ENCODE measurements at places on chromosomes 2 and 18.

DNA sequence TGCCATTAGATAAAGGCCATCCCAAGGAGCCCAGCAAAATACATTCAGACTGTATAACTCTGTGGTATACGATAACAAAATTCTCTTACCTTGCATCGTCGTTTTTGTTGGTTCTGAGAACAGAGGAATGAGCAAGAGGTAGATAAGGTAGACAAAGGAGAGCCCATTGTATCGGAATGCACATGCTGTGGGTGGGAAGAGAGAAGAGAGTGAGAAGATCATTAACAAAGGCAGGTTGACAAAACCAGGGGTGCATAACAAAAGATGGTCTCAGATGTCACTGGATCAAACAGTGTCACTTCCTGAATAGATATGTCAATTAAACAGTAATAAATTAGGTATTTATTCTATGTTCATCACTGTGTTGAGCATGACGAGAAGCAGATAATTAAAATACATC, 83.3 kb downstream of the PIEZO2 start:
- H3K4me1 ChIP-seq = no peaks in the 10 kb centered on the region
- H3K36me3 ChIP-seq = no peaks in the 10 kb centered on the region
- H3K4me3 ChIP-seq = no peak overlapping the region
- no peaks in the 10 kb centered on the region for H3K27me3 ChIP-seq

- no peaks in the 10 kb centered on the region for H3K36me3 ChIP-seq
- DNase-seq = no peak
- H3K4me1 ChIP-seq = no peaks in the 10 kb centered on the region
- no peak overlapping the region for H3K27ac ChIP-seq
Measured at GRCh38 chr2:78549766-78550165, 475.7 kb upstream of the REG3G start.

GRCh38 chr18:67514901-67515540, 1.5 kb downstream of the DSEL start:
- H3K4me1 ChIP-seq = peaks cover 8% of the 10 kb centered on the region
- H3K4me3 ChIP-seq = peak overlapping the region; percentile 77
- no peaks in the 10 kb centered on the region for H3K27me3 ChIP-seq
- DNase-seq = no peak
- H3K27ac ChIP-seq = no peak overlapping the region

- no peak for DNase-seq
- peaks cover 20% of the 10 kb centered on the region for H3K4me1 ChIP-seq
- H3K36me3 ChIP-seq = no peaks in the 10 kb centered on the region
- no peak overlapping the region for H3K27ac ChIP-seq
Measured at GRCh38 chr2:16012626-16013358, 72.4 kb downstream of the MYCN start.

DNA sequence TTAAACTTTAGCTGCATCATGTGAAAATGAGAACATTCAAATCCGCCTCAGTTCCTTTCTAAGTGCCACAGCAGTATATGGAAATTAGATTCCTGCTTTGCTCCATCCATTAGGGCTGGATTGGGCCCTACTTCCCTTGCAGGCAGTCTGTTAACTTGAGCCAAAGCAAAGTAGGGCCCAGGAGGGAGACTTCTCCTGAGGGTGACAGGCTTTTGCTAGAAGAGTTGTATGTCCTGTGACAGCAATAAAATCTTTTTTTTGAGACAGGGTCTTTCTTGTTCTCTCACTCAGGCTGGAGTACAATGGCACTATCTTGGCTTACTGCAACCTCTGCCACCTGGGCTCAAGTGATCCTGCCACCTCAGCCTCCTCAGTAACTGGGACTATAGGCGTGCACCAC, 28.1 kb downstream of the VIL1 start:
- no peak overlapping the region for H3K4me3 ChIP-seq
- no peak overlapping the region for H3K27ac ChIP-seq
- peaks cover 55% of the 10 kb centered on the region for H3K36me3 ChIP-seq

- no peaks in the 10 kb centered on the region for H3K36me3 ChIP-seq
- no peak for DNase-seq
- H3K27me3 ChIP-seq = no peaks in the 10 kb centered on the region
Measured at GRCh38 chr18:11860594-11861450, 9.6 kb downstream of the CHMP1B start.

DNA sequence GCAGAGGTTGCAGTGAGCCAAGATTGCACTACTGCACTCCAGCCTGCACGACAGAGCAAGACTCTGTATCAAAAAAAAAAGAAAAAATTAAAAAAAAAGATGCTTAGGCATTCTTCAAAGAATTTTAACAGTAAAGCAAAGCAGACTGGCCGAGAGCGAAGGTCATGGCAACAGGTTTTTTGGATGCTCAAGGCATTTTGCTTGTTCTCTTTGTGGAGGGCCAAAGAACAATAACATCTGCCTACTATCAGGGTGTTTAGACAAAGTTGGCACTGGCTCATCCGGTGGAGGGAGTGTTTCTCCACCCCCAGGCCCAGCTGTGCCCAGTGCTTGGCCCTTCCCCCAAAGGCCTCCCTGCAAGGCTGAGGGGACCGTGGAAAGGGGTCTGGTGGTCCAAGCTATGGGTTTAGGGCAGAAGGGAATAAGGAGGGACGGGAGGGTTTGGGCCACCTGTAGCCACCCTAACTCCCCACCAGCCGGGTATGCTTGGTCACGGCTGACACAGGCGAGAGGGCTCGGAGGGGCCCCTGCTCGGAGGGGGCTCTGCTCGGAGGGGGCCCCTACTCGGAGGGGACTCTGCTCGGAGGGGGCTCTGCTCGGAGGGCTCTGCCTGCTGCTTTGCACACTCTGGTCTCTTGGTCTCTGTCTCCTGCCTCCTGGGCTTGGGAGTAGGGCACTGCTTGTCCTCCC, 26.7 kb upstream of the ALLC start:
- H3K27me3 ChIP-seq = no peaks in the 10 kb centered on the region
- H3K27ac ChIP-seq = no peak overlapping the region
- no peaks in the 10 kb centered on the region for H3K36me3 ChIP-seq
- H3K4me1 ChIP-seq = peaks cover 7% of the 10 kb centered on the region
- no peak overlapping the region for H3K4me3 ChIP-seq

- no peak overlapping the region for H3K27ac ChIP-seq
- no peak for DNase-seq
- H3K27me3 ChIP-seq = no peaks in the 10 kb centered on the region
- no peaks in the 10 kb centered on the region for H3K36me3 ChIP-seq
- H3K4me3 ChIP-seq = no peak overlapping the region
- peaks cover 3% of the 10 kb centered on the region for H3K4me1 ChIP-seq
Measured at GRCh38 chr18:76978616-76979015, 154.0 kb downstream of the MBP start.

- no peaks in the 10 kb centered on the region for H3K27me3 ChIP-seq
- no peak overlapping the region for H3K4me3 ChIP-seq
Measured at GRCh38 chr18:80232030-80232429, 15.3 kb downstream of the PARD6G start.

DNA sequence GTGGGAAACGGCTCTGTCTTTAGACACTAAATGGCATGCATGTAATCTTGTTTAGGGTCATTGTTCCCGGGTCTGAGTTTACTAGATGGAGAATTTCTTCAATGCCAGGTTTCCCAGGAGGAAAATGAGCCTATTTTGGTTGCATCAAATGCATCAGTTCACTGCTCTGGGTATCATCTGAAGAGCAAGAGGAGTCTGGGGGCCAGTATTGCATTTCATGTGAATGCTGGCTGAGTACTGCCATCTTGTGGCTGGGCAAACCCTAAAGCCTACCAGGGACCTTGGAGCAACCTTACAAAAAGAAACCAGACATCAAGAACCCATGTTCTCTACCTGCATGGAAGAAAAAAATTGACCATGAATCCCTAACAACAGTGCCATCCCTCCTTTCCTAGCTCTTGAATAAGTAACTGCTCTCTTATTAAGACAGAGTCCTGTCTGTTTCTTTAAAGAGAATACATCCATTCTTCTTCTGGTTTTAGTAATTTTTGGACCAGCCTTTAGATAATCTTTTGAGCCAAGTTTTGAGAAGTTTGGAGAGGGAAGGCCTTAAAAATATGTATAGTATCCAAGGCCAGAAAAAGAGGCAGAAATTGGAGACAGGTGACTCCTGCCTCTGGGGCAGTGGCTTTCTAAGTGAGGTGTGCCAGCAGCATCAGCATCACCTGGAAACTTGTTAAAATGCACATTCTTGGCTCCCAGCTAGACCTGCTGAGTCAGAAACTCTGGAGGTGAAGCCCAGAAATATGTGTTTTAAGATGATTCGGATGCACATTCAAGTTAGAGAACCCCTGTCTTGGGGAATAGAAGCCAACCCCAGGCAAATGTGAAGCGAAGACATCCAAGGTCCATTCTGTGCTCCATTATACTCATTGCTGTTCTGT, 261.0 kb upstream of the CXCR4 start:
- H3K36me3 ChIP-seq = no peaks in the 10 kb centered on the region
- no peak overlapping the region for H3K4me3 ChIP-seq
- no peaks in the 10 kb centered on the region for H3K4me1 ChIP-seq
- peak; percentile 41 for DNase-seq
- H3K27ac ChIP-seq = no peak overlapping the region

- H3K4me3 ChIP-seq = no peak overlapping the region
- no peaks in the 10 kb centered on the region for H3K36me3 ChIP-seq
- no peak for DNase-seq
- H3K4me1 ChIP-seq = no peaks in the 10 kb centered on the region
- no peaks in the 10 kb centered on the region for H3K27me3 ChIP-seq
Measured at GRCh38 chr2:7840651-7841380, 841.0 kb upstream of the ID2 start.

GRCh38 chr2:1742681-1743395, 1.5 kb downstream of the PXDN start:
- no peaks in the 10 kb centered on the region for H3K36me3 ChIP-seq
- H3K27me3 ChIP-seq = no peaks in the 10 kb centered on the region
- H3K4me1 ChIP-seq = peaks cover 64% of the 10 kb centered on the region
- peak overlapping the region; percentile 93 for H3K27ac ChIP-seq

GRCh38 chr2:199663157-199663556, 187.8 kb downstream of the FTCDNL1 start:
- no peaks in the 10 kb centered on the region for H3K36me3 ChIP-seq
- H3K4me3 ChIP-seq = no peak overlapping the region
- H3K27me3 ChIP-seq = no peaks in the 10 kb centered on the region
- DNase-seq = no peak
- no peak overlapping the region for H3K27ac ChIP-seq

GRCh38 chr18:25251068-25251467, 100.9 kb downstream of the ZNF521 start:
- H3K36me3 ChIP-seq = no peaks in the 10 kb centered on the region
- H3K4me1 ChIP-seq = peaks cover 14% of the 10 kb centered on the region
- H3K27ac ChIP-seq = no peak overlapping the region
- H3K4me3 ChIP-seq = no peak overlapping the region

DNA sequence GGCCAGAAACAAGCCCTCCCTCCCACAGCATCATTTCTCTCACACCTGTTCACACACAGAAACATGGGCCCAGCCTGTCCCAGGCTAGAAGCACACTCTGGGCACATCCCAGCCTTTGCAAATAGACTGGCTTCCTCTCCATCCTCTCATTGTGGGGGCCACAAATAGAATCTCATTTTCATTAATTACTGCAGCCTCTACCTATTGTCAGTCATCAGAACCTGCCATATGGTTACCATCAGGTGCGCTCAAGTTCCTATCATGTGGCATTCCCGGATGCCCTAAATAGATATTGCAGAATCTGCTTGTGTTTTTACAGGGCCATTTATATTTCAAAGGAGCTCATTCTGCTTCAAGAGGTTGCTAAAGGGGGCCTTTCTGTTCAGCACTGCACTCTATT, 460.7 kb downstream of the BCL11A start:
- no peaks in the 10 kb centered on the region for H3K27me3 ChIP-seq
- no peak overlapping the region for H3K27ac ChIP-seq
- H3K4me1 ChIP-seq = no peaks in the 10 kb centered on the region
- H3K4me3 ChIP-seq = no peak overlapping the region
- H3K36me3 ChIP-seq = no peaks in the 10 kb centered on the region
- no peak for DNase-seq

DNA sequence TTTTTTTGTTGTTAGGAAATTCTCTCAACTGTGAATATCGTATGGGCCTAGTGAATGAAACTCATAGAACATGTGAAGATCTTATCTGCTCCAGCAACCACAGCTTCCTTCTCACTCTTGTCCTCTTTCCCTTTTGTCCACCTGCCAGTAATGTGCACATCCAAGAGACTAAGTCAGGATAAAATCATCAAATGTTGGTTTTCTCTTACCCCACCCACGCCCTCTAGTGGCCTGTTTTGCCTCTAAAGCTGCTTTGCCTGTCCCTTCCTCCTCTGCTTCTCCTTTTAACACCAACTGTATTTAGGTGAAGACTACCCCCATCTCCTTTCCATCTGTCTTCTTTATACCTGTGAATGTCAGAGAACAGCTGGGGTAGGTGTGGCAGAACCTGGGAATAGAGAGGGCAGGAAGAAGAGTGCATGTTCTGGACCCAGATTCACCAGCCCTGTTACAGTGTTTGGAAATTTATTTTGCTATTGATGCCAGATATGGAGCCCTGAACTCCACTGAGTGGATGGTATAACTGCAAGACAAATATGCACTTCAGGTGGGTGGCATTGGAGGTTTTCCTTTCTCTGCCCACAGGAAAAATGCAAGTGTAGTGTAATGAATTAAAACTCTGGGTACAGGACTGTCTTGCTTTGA, 8.4 kb upstream of the MGAT5 start:
- H3K36me3 ChIP-seq = no peaks in the 10 kb centered on the region
- peak; percentile 84 for DNase-seq
- H3K4me3 ChIP-seq = no peak overlapping the region
- peaks cover 29% of the 10 kb centered on the region for H3K4me1 ChIP-seq
- no peaks in the 10 kb centered on the region for H3K27me3 ChIP-seq

All from heart right ventricle (tissue), 16 donors.